ENCODE measurements at places on chromosomes 3 and 15. TPM values are rescaled to one million over a fixed set of nuclear protein-coding genes. Genes with fewer than 3 reads are reported as not detected.

The SLC28A1 gene
- total RNA-seq: not detected

- DNase-seq: no peak
Measured at GRCh38 chr3:77186728-77187127, 146.8 kb downstream of the ROBO2 start.

GRCh38 chr15:60704717-60705116, 225.8 kb upstream of the ICE2 start:
- no peak for DNase-seq

- no peak for DNase-seq
Measured at GRCh38 chr15:86229936-86230335, 150.3 kb downstream of the AGBL1 start.

Measured in H7 (cell line).